Ovary (tissue), 10 donors: ENCODE measurements at places on chromosomes 3 and 15. TPM values are rescaled to one million over a fixed set of nuclear protein-coding genes. Genes with fewer than 3 reads are reported as not detected.

GRCh38 chr3:184662187-184662586, 49.7 kb downstream of the MAGEF1 start:
- no peaks in the 10 kb centered on the region for H3K27me3 ChIP-seq
- H3K36me3 ChIP-seq, result no peaks in the 10 kb centered on the region
- H3K4me1 ChIP-seq, result no peaks in the 10 kb centered on the region
- H3K4me3 ChIP-seq, result no peak overlapping the region
- H3K27ac ChIP-seq, result no peak overlapping the region

GRCh38 chr3:5310509-5310908, 123.0 kb downstream of the EDEM1 start:
- H3K27ac ChIP-seq, result no peak overlapping the region
- no peaks in the 10 kb centered on the region for H3K27me3 ChIP-seq
- no peak overlapping the region for H3K4me3 ChIP-seq
- no peaks in the 10 kb centered on the region for H3K4me1 ChIP-seq
- no peaks in the 10 kb centered on the region for H3K36me3 ChIP-seq

Gene HIGD2B
- not detected for total RNA-seq

DNA sequence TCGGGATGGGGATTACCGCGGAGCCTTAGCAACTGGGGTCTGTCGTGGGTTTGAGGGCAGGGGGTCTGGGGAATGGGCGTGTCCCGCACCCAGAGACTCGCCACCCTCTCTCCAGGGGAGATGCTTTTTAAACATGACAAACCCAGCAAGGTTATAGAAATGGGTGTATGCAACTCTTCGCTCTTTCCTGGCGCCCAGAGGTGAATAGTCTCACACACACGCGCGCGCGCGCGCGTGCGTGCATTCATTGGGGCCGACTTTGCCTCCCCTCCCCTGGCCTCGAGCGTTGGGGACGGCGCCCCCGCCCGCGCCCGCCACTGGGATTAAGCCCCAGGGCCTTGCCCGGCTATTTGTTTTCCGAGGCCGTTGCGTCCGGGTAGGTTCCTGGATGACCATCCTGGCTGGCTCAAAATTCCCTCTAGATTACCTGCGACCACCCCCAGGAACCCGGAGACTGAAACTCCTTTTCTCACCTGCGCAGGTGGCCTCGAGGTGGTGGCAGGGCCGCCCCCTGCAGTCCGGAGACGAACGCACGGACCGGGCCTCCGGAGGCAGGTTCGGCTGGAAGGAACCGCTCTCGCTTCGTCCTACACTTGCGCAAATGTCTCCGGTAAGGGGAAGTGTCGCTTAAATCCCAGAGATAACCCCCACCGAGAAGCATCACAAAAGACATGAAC, 777 bp downstream of the GPR160 start:
- H3K36me3 ChIP-seq, result no peaks in the 10 kb centered on the region
- H3K27me3 ChIP-seq, result no peaks in the 10 kb centered on the region
- peaks cover 2% of the 10 kb centered on the region for H3K4me1 ChIP-seq
- no peak overlapping the region for H3K27ac ChIP-seq
- H3K4me3 ChIP-seq, result peak overlapping the region; percentile 44

- no peak for DNase-seq
- no peak overlapping the region for H3K4me3 ChIP-seq
- no peak overlapping the region for H3K27ac ChIP-seq
- no peaks in the 10 kb centered on the region for H3K4me1 ChIP-seq
- no peaks in the 10 kb centered on the region for H3K36me3 ChIP-seq
These were observed 795 bp downstream of the MCM2 start for GRCh38 chr3:127598841-127599570.

GRCh38 chr3:127390365-127391025, 102.6 kb upstream of the PRR20G start:
- no peaks in the 10 kb centered on the region for H3K27me3 ChIP-seq
- DNase-seq, result no peak
- no peaks in the 10 kb centered on the region for H3K4me1 ChIP-seq
- no peak overlapping the region for H3K27ac ChIP-seq
- no peak overlapping the region for H3K4me3 ChIP-seq

- DNase-seq, result no peak
- no peaks in the 10 kb centered on the region for H3K36me3 ChIP-seq
- no peaks in the 10 kb centered on the region for H3K4me1 ChIP-seq
- H3K27ac ChIP-seq, result no peak overlapping the region
These were observed 468.3 kb downstream of the EPHB1 start for GRCh38 chr3:135263331-135263730.

GRCh38 chr15:77653832-77654480, 21.2 kb upstream of the LINGO1 start:
- H3K27me3 ChIP-seq, result no peaks in the 10 kb centered on the region
- no peaks in the 10 kb centered on the region for H3K36me3 ChIP-seq
- H3K27ac ChIP-seq, result no peak overlapping the region
- DNase-seq, result no peak
- H3K4me1 ChIP-seq, result no peaks in the 10 kb centered on the region

Gene IL16
- 9.0 TPM for total RNA-seq

DNA sequence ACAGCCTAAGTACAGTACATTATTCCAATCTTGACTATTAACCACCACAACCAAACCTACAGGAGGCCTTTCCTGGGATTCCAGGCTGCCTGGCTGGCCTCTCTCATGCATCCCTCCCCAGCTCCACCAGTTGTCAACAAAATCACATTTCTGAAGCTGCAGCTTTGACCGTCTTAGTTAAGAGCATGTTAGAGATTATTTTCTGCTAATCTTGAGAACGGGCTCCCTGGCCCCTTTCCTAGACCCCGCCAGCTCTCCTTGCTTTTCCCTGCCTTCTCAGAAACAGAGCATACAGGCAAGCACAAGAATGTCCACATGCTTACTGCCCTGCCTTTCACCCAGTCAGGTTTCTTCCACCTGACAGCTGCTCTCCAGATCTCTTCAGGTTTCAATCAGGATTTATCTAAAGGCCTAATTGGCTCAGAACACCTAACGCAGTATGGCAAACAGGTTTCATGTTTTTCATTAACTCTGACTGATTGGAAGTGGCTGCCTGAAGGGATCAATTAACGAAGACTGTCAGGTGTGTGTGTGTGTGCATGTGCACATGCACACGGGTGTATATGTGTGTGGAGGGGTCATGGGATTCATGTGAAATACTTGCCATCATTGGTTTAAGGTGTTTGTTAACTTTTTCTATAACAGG, 12.3 kb downstream of the KY start:
- no peaks in the 10 kb centered on the region for H3K27me3 ChIP-seq
- H3K4me1 ChIP-seq, result no peaks in the 10 kb centered on the region
- no peaks in the 10 kb centered on the region for H3K36me3 ChIP-seq
- no peak overlapping the region for H3K27ac ChIP-seq

GRCh38 chr15:71042356-71042922, 72.8 kb upstream of the THSD4 start:
- H3K4me3 ChIP-seq, result no peak overlapping the region
- no peak for DNase-seq
- no peak overlapping the region for H3K27ac ChIP-seq
- no peaks in the 10 kb centered on the region for H3K4me1 ChIP-seq
- no peaks in the 10 kb centered on the region for H3K36me3 ChIP-seq

DNA sequence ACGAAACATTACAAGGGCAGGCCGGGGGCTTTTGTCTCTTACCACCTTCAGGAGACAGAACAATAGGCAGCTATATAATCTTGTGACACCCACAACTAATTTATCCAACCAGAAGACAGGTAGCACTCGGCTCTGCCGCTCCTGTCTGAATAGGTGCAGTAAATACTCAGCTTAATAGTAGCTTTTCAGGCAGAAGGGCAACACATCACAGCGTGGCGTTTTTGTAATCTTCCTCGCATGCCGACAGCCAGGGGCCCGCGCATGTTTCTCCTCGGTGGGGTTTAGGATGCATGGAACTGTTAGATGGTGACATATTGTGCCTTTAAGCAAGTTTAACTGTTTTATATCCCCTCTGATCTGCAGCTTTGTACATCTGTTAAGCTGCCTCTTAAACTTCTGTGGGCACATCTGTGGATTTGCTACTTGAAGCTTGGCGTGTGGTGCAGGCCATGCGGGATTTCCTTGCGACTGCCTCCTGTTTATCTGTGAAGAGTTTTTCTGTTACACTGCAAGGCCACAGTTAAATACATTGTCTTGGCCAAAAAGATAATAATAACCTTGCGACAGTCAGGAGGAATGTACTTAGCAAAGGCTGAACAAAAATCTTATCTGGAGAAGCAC, 123.2 kb upstream of the BNIP2 start:
- no peak overlapping the region for H3K27ac ChIP-seq
- no peak for DNase-seq

DNA sequence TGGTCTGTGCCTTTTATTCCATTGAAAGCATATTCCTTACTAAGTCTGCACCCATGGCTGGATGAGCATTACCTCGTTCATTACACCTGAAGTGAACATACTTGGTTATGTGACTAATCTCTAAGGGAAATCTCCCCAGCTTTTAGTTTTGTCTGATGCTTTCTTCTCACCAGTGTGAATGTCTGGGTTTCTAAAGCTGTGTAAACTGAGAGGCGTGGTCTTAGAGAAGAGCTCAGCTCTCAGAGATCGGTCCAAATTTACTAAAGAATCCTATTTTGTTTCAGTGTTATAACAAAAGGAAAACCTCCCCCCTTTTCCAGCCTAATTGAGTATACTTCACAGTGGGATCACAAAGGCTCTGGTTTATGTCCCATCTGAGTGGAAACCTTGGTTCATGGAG, 352.3 kb downstream of the PTPRG start:
- no peaks in the 10 kb centered on the region for H3K27me3 ChIP-seq
- no peak for DNase-seq
- no peaks in the 10 kb centered on the region for H3K36me3 ChIP-seq
- no peaks in the 10 kb centered on the region for H3K4me1 ChIP-seq

GRCh38 chr3:185282696-185283373, 29.0 kb upstream of the EHHADH start:
- peak; percentile 97 for DNase-seq
- peaks cover 8% of the 10 kb centered on the region for H3K4me1 ChIP-seq
- peak overlapping the region; percentile 44 for H3K4me3 ChIP-seq

GRCh38 chr15:81084716-81085115, 49.4 kb upstream of the CFAP161 start:
- no peak overlapping the region for H3K27ac ChIP-seq
- no peaks in the 10 kb centered on the region for H3K27me3 ChIP-seq
- no peaks in the 10 kb centered on the region for H3K4me1 ChIP-seq
- no peak overlapping the region for H3K4me3 ChIP-seq
- H3K36me3 ChIP-seq, result no peaks in the 10 kb centered on the region
- DNase-seq, result no peak

- H3K27me3 ChIP-seq, result no peaks in the 10 kb centered on the region
- H3K4me1 ChIP-seq, result no peaks in the 10 kb centered on the region
- no peak overlapping the region for H3K4me3 ChIP-seq
- DNase-seq, result no peak
These were observed 778.5 kb downstream of the MECOM start for GRCh38 chr3:168885028-168885427.

- H3K4me1 ChIP-seq, result peaks cover 3% of the 10 kb centered on the region
- no peak for DNase-seq
- no peaks in the 10 kb centered on the region for H3K27me3 ChIP-seq
- no peaks in the 10 kb centered on the region for H3K36me3 ChIP-seq
These were observed 90.6 kb downstream of the SEMA5B start for GRCh38 chr3:122936986-122937385.

- H3K27ac ChIP-seq, result no peak overlapping the region
- H3K4me1 ChIP-seq, result no peaks in the 10 kb centered on the region
- no peaks in the 10 kb centered on the region for H3K36me3 ChIP-seq
- DNase-seq, result no peak
- H3K4me3 ChIP-seq, result no peak overlapping the region
These were observed 283.7 kb upstream of the GBE1 start for GRCh38 chr3:82044930-82045705.

Gene GOLGA8K
- total RNA-seq, result 1.8 TPM

DNA sequence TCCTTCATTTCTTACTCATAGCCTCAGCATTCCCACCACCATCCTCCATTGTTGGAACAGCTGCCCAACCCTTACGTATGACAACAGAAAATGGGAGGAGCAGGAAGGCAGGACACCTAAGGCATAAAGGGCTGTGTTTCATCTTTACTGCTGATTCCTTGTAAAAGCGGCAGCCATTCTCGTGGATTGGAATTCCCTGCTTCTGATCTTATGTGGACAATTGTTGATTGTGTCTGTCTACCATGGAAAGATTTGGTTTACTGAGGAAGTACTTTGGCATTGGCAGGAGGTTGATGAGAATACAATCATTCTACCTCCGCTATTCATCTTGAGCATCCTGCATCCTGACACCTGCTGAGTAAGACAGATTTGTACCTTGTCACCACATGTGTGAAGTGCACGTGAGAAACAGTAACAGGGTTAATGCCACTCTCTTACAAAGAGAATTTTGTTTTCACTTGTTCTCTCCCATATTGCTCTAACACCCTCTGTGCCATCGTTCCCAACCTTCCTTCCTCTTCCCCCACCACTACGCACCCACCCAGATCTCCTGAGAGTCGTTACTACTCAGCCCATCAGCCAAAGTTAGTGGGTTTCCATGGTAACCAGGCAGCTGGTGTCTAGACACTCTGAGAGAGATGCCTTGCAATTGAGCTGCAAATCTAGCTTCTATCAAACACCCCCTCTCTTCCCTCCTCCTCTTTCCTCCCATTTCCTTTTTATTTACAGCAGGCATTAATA, 75.7 kb downstream of the GAP43 start:
- no peaks in the 10 kb centered on the region for H3K27me3 ChIP-seq
- H3K4me1 ChIP-seq, result peaks cover 2% of the 10 kb centered on the region

Gene EFCAB12
- total RNA-seq, result 1.8 TPM

Gene CELF6
- total RNA-seq, result 4.2 TPM

- peak overlapping the region; percentile 75 for H3K4me3 ChIP-seq
- H3K27ac ChIP-seq, result peak overlapping the region; percentile 81
- H3K4me1 ChIP-seq, result peaks cover 9% of the 10 kb centered on the region
- DNase-seq, result peak; percentile 40
These were observed 907 bp downstream of the TATDN2 start for GRCh38 chr3:10248984-10249748.

Gene GNAT1
- total RNA-seq, result not detected

Gene GAP43
- total RNA-seq, result not detected

DNA sequence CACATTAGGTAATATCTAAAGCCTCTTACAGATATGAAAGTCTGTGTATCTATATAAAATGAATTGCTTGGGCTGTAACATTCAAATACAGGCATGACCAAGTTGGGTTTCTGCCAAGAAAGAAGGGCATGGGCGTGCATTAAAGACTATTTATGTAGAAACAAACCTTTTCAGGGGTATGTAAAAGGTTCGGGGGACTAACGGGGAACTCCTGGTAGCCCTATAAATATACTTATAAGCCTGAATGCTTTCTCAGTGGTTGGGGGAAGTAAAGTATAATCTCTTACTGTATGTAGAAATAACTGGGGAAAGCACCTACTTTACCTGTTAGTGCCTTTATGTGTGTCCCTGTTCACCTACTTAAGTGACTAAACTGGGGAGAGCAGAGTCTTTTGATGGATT, 154.5 kb upstream of the TBL1XR1 start:
- no peaks in the 10 kb centered on the region for H3K27me3 ChIP-seq
- H3K27ac ChIP-seq, result no peak overlapping the region
- H3K4me3 ChIP-seq, result no peak overlapping the region
- H3K4me1 ChIP-seq, result no peaks in the 10 kb centered on the region
- no peak for DNase-seq

- no peak for DNase-seq
- no peak overlapping the region for H3K4me3 ChIP-seq
- H3K27me3 ChIP-seq, result no peaks in the 10 kb centered on the region
- H3K27ac ChIP-seq, result no peak overlapping the region
- no peaks in the 10 kb centered on the region for H3K4me1 ChIP-seq
- no peaks in the 10 kb centered on the region for H3K36me3 ChIP-seq
These were observed 120.3 kb upstream of the GOLGA8J start for GRCh38 chr15:29962407-29962806.

Gene OR4F6
- not detected for total RNA-seq
